ENCODE measurements at places on chromosomes 1 and 21. TPM values are rescaled to one million over a fixed set of nuclear protein-coding genes. Genes with fewer than 3 reads are reported as not detected.
A peak's percentile ranks its signal among the peaks of the same experiment; 100 is the strongest.

DNA sequence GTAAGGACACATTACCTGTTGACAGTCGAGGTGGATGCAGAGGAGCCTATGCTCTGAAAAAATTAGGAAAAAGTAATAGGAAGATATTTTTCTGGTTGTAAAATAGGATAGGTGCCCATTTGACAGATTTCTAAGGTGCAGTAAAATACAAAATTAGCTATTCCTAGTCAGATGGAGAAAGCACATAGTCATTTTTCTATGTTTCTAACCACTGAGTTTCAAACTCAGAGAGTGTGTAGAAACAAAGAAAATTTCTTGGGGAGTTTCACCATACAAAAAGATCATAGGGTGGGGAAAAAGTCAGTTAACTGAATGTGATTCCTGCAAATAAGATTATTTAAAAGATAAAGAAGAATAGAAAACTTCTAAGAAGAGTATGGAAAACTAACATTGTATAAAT lies 666.9 kb downstream of the KCNT2 start:
- no peaks in the 10 kb centered on the region for H3K27me3 ChIP-seq
- no peaks in the 10 kb centered on the region for H3K36me3 ChIP-seq
- no peaks in the 10 kb centered on the region for H3K4me1 ChIP-seq
- no peak overlapping the region for H3K27ac ChIP-seq
- no peak overlapping the region for H3K4me3 ChIP-seq

- no peaks in the 10 kb centered on the region for H3K4me1 ChIP-seq
- no peak for DNase-seq
- H3K27ac ChIP-seq: no peak overlapping the region
- no peak overlapping the region for H3K4me3 ChIP-seq
These were observed 34.6 kb upstream of the UHMK1 start for GRCh38 chr1:162463021-162463420.

DNA sequence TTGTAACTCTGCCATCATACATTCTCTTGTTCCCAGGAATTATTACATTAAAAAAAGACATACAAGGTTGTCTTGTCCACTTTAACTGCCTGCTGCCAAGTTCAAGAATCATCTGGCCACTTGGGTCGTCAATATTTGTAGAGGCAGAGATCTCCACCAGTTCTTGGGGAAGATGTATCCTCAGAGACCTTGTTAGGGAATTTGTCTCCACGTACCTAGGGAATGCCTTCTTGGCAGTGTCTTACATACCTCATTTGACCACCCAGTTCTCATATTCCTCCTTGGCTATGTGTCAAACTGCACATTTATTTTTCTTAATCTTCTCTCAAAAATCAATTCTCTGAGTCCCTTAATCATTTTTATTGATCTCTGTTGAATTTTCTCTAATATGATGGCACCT lies 266.0 kb downstream of the SPATA17 start:
- H3K4me1 ChIP-seq: no peaks in the 10 kb centered on the region
- no peaks in the 10 kb centered on the region for H3K36me3 ChIP-seq
- H3K4me3 ChIP-seq: no peak overlapping the region
- DNase-seq: no peak

- H3K4me3 ChIP-seq: no peak overlapping the region
- no peaks in the 10 kb centered on the region for H3K27me3 ChIP-seq
- DNase-seq: no peak
- no peaks in the 10 kb centered on the region for H3K36me3 ChIP-seq
These were observed 2.5 kb upstream of the JUN start for GRCh38 chr1:58786184-58786926.

DNA sequence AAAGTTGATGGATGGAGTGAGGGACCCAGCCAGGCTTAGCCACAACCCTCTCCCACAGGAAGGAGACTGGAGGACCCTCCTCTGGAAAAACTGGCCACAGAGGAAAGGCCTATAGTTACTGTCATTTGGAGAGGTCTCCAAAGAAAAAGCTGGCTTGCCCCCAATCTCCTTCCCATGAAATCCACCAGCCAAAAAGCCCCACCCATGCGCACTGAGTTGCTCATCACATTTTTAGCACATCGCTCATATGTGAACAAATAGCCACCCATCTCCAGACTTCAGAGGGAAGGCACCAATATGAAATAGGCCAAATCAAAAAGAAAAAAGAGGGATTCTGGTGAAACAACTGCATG lies 36.9 kb upstream of the QSOX1 start:
- H3K27me3 ChIP-seq: no peaks in the 10 kb centered on the region
- no peak overlapping the region for H3K27ac ChIP-seq
- H3K4me1 ChIP-seq: peaks cover 23% of the 10 kb centered on the region

GRCh38 chr1:24484199-24484598 lies 18.4 kb upstream of the RCAN3 start:
- no peak overlapping the region for H3K27ac ChIP-seq
- H3K36me3 ChIP-seq: no peaks in the 10 kb centered on the region
- H3K4me3 ChIP-seq: no peak overlapping the region
- no peaks in the 10 kb centered on the region for H3K27me3 ChIP-seq
- DNase-seq: no peak
- peaks cover 15% of the 10 kb centered on the region for H3K4me1 ChIP-seq

- no peak overlapping the region for H3K27ac ChIP-seq
- no peaks in the 10 kb centered on the region for H3K4me1 ChIP-seq
- H3K4me3 ChIP-seq: no peak overlapping the region
These were observed 428.9 kb downstream of the MATN1 start for GRCh38 chr1:30294508-30294907.

GRCh38 chr1:152884506-152884905 lies 6.4 kb downstream of the SMCP start:
- no peaks in the 10 kb centered on the region for H3K4me1 ChIP-seq
- no peak overlapping the region for H3K27ac ChIP-seq
- no peak for DNase-seq

- DNase-seq: no peak
- no peak overlapping the region for H3K27ac ChIP-seq
- no peaks in the 10 kb centered on the region for H3K27me3 ChIP-seq
- no peaks in the 10 kb centered on the region for H3K36me3 ChIP-seq
- peaks cover 5% of the 10 kb centered on the region for H3K4me1 ChIP-seq
These were observed 27.5 kb downstream of the UBASH3A start for GRCh38 chr21:42431196-42431595.

GRCh38 chr1:30783256-30783915 lies 25.8 kb upstream of the LAPTM5 start:
- H3K27me3 ChIP-seq: no peaks in the 10 kb centered on the region
- H3K36me3 ChIP-seq: no peaks in the 10 kb centered on the region
- peak overlapping the region; percentile 14 for H3K27ac ChIP-seq
- peaks cover 61% of the 10 kb centered on the region for H3K4me1 ChIP-seq
- H3K4me3 ChIP-seq: peak overlapping the region; percentile 31

Gene NT5C1A
- polyA plus RNA-seq: not detected

Gene SPRR5
- not detected for polyA plus RNA-seq

Gene PEX10
- 21.0 TPM for polyA plus RNA-seq

Gene TEKT2
- 0.24 TPM for polyA plus RNA-seq

Gene RUNX3
- 0.22 TPM for polyA plus RNA-seq

Gene CYB561D1
- polyA plus RNA-seq: 4.5 TPM

Gene ASPM
- polyA plus RNA-seq: 7.7 TPM

Gene SPATA17
- 0.31 TPM for polyA plus RNA-seq

Measured in HepG2 (cell line).